ENCODE measurements at places on chromosomes 6 and 20. TPM values are rescaled to one million over a fixed set of nuclear protein-coding genes. Genes with fewer than 3 reads are reported as not detected.
A peak's percentile ranks its signal among the peaks of the same experiment; 100 is the strongest.

The EPPIN gene
- polyA plus RNA-seq = not detected

The TMX4 gene
- polyA plus RNA-seq = 10.9 TPM

DNA sequence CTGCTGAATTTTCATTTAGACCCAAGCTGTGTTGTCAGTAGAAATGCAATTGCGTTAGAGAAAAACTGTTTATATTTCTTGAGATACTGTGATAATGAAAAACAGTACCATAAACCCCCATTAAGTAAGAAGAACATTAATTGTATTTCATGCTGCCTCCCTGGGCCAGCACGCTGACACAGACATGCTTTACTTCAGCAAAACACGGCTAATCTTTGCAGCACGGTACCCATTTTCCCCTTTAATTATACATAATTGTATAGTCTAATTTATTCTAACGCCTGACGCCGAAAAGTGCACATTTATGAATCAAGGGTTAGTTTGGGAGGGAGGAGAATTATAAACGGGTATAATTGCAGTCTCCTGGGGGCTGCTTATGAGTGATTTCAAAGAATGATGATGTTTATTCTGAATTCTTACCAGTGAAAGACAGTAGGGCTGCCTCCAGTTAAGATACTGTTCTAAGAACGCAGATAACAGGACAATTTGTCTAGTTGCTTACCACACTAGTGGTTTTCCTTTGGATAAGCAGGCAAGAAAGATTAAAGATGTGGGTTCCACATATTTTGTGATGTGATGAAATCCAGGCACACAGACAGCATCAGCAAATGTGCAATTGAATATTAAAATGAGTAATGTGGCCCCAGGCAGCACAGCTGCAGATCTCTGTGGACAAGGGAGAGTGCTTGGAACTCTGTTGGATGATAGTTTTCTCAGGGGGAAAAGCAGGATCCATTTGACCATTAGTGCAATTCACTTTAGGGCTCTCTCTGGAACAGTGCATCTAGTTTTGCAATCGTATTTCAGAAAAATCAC is 4.7 kb upstream of the SULF2 start:
- no peaks in the 10 kb centered on the region for H3K27me3 ChIP-seq
- DNase-seq = peak; percentile 81
- no peak overlapping the region for H3K4me3 ChIP-seq
- H3K4me1 ChIP-seq = peaks cover 47% of the 10 kb centered on the region

- H3K36me3 ChIP-seq = no peaks in the 10 kb centered on the region
- H3K27ac ChIP-seq = no peak overlapping the region
- H3K4me1 ChIP-seq = peaks cover 8% of the 10 kb centered on the region
- DNase-seq = peak; percentile 57
- H3K27me3 ChIP-seq = no peaks in the 10 kb centered on the region
Observed at GRCh38 chr6:154954347-154954746, 40.8 kb upstream of the TIAM2 start.

DNA sequence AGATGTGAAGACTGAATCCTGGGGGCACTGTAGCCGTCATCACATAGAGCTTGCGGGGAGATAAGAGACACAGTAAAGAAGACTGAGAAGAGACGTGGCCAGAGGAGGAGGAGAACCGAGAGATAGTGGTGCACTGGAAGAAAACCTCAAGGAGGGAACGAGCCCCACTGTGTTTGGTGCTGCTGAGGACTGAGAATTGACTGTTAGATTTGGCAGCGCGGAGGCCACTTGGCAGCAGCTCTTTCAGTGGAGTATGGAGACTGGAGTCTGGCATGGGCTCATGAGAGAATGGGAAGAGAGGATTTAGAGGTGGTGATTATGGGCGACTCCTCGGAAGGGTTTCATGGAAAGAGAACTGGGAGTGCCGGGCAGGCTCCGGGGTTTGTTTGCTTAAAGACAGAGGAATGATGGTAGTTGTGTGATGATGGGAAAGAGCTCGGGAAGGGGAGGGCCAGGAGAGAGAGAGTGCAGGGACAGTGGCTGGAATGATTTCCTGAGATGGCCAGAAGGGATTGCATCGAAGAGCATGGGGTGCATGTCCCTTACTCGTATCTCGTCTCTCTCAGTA is 18.0 kb downstream of the CDYL start:
- DNase-seq = no peak
- H3K27ac ChIP-seq = no peak overlapping the region
- no peaks in the 10 kb centered on the region for H3K27me3 ChIP-seq
- H3K4me1 ChIP-seq = no peaks in the 10 kb centered on the region

All from SK-N-SH (cell line).